ENCODE measurements at places on chromosomes 5 and 9.

- no peak for DNase-seq
These were observed 108.5 kb downstream of the PSAT1 start for GRCh38 chr9:78405461-78405860.

DNA sequence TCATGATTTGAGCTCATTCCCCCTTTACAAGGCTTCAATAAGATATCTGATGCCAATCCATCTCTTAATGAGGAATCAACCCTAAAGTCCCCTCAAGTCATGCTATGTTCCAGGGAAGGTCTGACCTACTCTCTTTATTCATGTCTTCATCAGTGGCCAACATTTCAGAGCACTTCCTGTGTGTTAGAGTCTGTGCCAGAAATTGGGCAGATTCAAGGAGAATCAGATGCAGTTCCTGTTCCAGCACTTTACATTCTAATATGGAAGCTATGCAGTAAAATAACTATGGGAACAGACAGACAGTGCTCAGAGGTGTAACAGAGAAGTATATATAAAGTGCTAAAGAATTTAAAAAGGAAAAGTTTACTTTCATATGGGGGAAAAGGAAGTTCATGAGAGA, 193.4 kb upstream of the NR4A3 start:
- DNase-seq, result no peak

GRCh38 chr5:77645995-77646639, 7.6 kb upstream of the OTP start:
- DNase-seq, result no peak

GRCh38 chr5:177479774-177480173, 6.3 kb upstream of the DBN1 start:
- no peak for DNase-seq

DNA sequence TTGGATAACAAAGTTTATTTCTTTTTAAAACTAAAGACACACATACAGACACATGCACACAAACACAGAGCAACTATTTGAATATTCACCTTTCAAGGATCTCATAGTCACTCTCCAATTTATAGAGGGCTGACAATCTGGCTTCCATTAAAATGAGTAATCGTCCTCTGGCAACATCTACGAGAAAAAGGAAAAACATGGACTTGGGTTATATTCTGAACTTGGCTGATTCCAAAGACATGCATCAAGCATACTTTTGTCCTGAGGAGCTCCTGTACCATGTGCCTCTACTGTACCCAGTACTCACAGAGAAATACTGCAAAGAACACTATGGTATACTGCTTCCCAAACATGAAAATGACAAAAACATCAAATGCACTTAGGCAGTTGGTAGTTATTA, 15.4 kb downstream of the IARS1 start:
- no peak for DNase-seq

Measured in stimulated activated CD4-positive, alpha-beta T cell treated with anti-CD3 and anti-CD28 coated beads, Interleukin-1b, Interleukin-23, amount 100 ng/mL, for 1 hour (primary cell).